ENCODE measurements at places on chromosomes 1 and 21.

GRCh38 chr1:167943541-167943940, 6.7 kb upstream of the MPC2 start:
- DNase-seq = no peak

DNA sequence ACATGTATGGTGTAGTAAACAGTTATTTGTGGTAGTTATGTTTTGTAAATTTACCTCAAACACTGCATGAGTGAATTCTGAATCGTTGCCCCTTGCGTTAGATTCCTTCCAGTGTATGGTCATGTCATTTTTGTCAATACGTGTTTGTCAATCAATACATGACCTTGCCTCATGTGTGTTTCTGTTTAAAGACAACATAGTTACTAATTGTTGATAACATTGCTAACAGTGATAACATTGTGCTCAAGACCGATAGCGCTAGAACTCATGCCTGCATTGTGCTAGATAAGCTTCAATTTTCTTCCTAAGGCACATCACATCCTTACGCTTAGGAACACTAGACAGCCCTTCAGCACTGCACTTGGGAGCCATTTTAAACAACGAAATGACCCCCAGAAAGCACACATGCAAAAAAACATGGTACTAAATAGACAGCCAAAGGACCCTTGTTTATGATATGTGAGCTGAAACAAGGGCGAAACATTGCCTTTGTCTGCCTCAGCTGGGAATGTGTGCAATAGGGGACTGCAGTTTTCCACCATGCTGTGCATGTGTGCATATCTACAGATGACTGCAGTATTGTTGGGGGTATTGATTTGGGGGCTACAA, 37.3 kb downstream of the MRPS6 start:
- DNase-seq = no peak

GRCh38 chr1:59212706-59213105, 84.2 kb upstream of the FGGY start:
- DNase-seq = no peak

- peak; percentile 97 for DNase-seq
These were observed 25.7 kb upstream of the MACF1 start for GRCh38 chr1:39178541-39179431.

Data from HS-27A (cell line).